Cardiac muscle cell (in vitro differentiated cells and primary cell): ENCODE measurements at places on chromosomes 1 and 21.

DNA sequence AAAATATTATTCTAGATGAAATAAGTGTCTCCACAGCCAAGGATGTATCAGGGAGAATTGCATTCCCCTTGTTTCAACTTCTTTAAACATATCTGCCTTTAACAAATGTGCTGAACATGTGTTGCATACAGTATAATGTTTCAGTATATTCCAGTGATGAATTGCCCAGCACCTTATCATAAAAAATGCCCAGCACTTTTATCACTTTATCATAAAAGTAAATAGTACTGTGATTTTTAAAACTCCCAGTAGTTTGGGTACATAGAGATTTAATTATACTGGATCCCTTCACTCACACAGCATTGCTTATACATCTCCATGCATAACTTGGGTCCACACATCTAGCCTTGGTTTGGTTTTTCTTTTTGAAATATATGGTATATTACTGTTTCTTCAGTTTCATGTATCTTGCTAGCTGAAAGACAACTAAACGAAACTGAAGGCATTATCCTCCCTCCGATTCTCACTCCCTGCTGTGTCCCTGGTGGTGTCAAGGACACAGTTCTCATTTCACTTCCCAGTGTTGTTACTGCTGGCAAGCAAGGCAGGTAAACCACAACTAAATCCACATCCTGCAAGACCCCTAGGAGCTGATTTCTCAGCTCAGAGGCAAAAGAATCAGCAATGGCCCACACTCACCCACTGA lies 118.2 kb upstream of the SLC44A3 start:
- no peak overlapping the region for H3K27ac ChIP-seq
- no peaks in the 10 kb centered on the region for H3K4me1 ChIP-seq
- no peak overlapping the region for H3K4me3 ChIP-seq
- no peaks in the 10 kb centered on the region for H3K36me3 ChIP-seq

DNA sequence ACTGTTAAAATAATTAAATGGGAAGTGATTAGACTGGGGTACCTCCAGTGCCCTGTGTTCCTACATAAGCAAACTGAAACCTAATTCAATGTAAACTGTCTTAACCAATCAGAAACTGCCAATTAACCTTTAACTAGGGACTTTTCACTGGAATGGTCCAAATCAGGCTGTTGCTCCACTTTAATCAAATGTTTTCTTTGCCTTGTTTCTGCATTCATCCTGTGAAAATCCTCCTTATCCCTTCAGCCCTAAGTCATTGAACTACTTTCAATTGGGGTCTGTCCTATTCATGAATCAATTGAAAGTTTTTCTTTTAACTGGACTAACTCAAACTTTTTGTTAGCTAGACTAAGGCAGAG lies 5.1 kb upstream of the FUBP1 start:
- no peaks in the 10 kb centered on the region for H3K36me3 ChIP-seq
- peaks cover 13% of the 10 kb centered on the region for H3K4me1 ChIP-seq
- H3K27me3 ChIP-seq = no peaks in the 10 kb centered on the region
- H3K4me3 ChIP-seq = no peak overlapping the region
- peak overlapping the region; percentile 56 for H3K27ac ChIP-seq

DNA sequence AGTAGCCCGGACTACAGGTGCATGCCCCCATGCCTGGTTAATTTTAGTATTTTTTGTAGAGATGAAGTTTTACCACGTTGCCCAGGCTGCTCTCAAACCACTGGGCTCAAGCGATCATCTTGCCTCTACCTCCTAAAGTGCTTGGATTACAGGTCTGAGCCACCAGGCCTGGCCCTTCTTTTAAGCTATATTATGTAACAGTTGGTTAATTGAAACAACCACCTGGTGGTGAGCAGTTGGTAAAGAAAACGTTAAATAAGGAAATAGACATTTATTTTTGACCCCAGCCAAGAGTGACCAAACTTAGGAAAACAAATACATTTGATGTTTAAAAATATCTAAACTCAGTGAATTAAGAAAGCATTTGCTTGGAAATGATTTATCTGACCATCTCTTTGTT lies 12.1 kb upstream of the PDC start:
- no peaks in the 10 kb centered on the region for H3K4me1 ChIP-seq
- H3K36me3 ChIP-seq = no peaks in the 10 kb centered on the region
- DNase-seq = no peak

DNA sequence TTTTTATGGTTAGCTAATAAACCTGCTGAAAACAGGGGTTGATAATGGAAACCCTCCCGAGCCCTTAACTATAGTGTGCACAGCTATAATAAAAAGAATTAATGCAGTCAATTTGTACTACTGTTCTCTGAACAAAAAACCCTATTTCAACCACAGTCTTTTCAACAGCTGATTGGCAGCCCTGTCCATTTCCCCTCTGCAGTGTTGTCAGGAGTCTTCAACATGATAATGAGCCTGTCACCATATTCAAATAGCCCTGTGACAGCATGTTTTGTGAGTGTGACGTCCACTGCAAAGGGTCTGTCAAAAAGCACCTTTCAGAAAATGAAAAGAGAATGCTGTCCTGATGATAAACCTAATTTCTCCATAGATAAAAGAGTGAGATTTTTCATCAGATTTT lies 92.7 kb downstream of the ESRRG start:
- no peak overlapping the region for H3K27ac ChIP-seq
- DNase-seq = no peak
- H3K36me3 ChIP-seq = no peaks in the 10 kb centered on the region
- no peak overlapping the region for H3K4me3 ChIP-seq

GRCh38 chr1:37630426-37631028 lies 4.2 kb downstream of the RSPO1 start:
- no peak overlapping the region for H3K4me3 ChIP-seq
- peaks cover 99% of the 10 kb centered on the region for H3K27me3 ChIP-seq
- no peaks in the 10 kb centered on the region for H3K4me1 ChIP-seq
- DNase-seq = no peak
- H3K27ac ChIP-seq = no peak overlapping the region
- no peaks in the 10 kb centered on the region for H3K36me3 ChIP-seq

GRCh38 chr1:24931146-24931467 lies 1.0 kb upstream of the RUNX3 start:
- H3K27ac ChIP-seq = no peak overlapping the region
- DNase-seq = no peak
- no peaks in the 10 kb centered on the region for H3K36me3 ChIP-seq
- H3K4me1 ChIP-seq = peaks cover 4% of the 10 kb centered on the region
- no peak overlapping the region for H3K4me3 ChIP-seq

- DNase-seq = peak; percentile 19
- H3K27me3 ChIP-seq = no peaks in the 10 kb centered on the region
- peak overlapping the region; percentile 75 for H3K4me3 ChIP-seq
- peak overlapping the region; percentile 98 for H3K27ac ChIP-seq
These were observed 14.7 kb upstream of the BOLA1 start for GRCh38 chr1:149884433-149885338.

- no peak overlapping the region for H3K4me3 ChIP-seq
- peak overlapping the region; percentile 32 for H3K27ac ChIP-seq
- H3K4me1 ChIP-seq = peaks cover 44% of the 10 kb centered on the region
- H3K36me3 ChIP-seq = no peaks in the 10 kb centered on the region
- no peaks in the 10 kb centered on the region for H3K27me3 ChIP-seq
These were observed 48.3 kb downstream of the ADGRL2 start for GRCh38 chr1:81848880-81849682.

DNA sequence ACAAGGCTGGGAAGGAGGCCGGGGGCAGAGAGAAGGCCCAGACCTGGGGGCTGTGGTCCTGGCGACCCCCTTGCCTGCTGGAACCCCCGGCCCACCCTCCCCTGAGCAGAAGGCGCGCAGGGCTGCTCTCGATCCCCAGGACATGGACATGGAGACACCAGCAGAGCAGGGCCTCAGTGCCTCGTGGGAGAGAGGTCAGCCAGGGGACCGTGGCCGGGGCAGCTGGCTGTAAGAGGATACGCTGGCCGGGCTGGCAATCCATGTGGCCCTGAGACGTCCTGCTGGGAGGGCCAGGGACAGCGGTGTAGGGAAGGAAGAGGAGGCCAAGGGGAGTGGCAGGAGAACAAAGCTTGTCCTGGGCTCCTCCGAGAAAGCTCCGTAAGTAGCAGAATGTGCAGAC lies 132.2 kb downstream of the CASZ1 start:
- peak overlapping the region; percentile 94 for H3K27ac ChIP-seq
- H3K4me3 ChIP-seq = no peak overlapping the region
- DNase-seq = peak; percentile 63
- peaks cover 16% of the 10 kb centered on the region for H3K36me3 ChIP-seq
- H3K27me3 ChIP-seq = no peaks in the 10 kb centered on the region

DNA sequence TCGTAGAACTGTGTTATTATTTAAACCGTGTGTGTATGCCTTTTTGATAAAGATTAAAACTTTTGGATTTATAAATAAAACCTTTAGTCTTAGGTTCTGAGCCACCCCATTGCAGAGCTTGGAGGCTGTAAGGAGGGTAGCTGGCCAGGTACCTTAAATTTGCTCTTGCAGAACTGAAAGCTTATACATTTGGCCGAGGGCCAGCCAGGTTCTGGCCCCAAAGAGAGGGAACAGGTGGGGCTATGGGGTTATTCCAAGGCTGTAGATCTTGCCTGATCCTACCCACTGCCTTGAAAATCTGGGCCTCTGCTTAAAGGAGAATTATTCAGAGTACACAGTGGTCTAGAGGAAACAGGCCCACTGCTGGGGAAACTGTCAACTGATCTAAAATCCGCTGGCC lies 59.6 kb downstream of the CAMK2N1 start:
- no peak overlapping the region for H3K4me3 ChIP-seq
- no peaks in the 10 kb centered on the region for H3K4me1 ChIP-seq
- peaks cover 46% of the 10 kb centered on the region for H3K27me3 ChIP-seq
- DNase-seq = no peak
- no peak overlapping the region for H3K27ac ChIP-seq
- no peaks in the 10 kb centered on the region for H3K36me3 ChIP-seq

DNA sequence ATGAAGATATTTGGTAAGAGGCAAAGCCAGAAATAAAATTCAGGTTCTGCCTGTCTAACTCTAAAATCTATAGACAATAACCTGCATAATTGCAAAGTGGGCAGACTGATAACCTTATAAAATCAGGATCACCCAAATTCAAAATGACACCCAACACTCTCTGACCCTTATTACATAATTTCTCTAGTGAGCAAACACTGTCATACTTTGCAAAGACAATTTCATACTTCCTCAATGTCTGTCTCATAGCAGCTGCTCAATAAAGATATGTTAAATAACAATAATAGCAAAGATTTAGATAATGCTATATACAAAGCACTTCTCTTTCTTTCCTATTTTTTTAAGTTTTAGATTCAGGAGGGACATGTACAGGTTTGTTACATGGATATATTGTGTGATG lies 118.5 kb downstream of the UCHL5 start:
- no peak overlapping the region for H3K4me3 ChIP-seq
- H3K27ac ChIP-seq = no peak overlapping the region
- H3K36me3 ChIP-seq = no peaks in the 10 kb centered on the region
- DNase-seq = no peak
- no peaks in the 10 kb centered on the region for H3K27me3 ChIP-seq

DNA sequence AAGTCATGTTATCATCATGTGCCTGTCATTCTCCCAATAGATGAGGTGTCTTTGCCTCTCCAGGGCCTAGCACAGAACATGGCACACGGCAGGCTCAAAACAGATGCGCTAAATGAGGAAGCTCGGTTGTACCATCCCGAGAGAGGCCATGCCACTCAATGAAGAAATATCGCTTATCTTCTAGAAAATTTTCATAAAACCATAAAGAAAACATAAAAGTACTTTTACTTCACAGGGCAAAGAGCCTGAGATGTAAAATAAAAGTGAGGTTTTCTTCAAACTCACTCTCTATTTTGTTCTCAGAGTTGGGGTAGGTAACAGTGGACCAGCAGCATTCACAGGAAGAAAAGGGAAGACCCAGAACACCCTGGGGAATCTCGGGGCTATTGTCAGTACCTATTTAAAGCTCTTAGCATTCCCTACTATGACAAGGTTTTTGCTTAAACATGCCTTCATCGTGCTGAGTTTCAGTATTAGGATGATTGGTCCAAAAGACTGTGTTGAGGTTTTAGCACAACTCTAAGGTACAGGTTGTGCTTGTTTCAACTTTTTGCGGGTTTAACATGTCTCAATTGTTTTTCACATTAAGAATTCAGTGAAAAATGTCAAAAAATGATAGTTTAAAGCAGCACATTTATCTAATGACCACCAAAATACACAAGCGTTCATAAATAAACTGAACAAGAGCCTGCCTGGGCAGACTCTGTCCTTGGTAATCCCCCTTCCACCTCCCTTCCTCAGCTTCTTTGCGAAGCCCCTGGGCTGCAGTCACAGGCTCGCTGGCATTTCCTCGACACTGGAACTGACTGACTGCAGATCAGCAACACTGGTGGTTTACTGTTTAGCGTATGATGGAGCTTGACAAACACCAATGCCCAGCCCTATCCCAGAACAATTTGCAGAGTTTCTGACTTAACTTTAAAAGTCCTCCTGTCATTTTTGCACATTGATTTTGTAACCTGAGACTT lies 55.6 kb downstream of the COQ8A start:
- H3K27ac ChIP-seq = peak overlapping the region; percentile 83
- peak; percentile 41 for DNase-seq
- H3K4me1 ChIP-seq = peaks cover 43% of the 10 kb centered on the region
- H3K36me3 ChIP-seq = no peaks in the 10 kb centered on the region

DNA sequence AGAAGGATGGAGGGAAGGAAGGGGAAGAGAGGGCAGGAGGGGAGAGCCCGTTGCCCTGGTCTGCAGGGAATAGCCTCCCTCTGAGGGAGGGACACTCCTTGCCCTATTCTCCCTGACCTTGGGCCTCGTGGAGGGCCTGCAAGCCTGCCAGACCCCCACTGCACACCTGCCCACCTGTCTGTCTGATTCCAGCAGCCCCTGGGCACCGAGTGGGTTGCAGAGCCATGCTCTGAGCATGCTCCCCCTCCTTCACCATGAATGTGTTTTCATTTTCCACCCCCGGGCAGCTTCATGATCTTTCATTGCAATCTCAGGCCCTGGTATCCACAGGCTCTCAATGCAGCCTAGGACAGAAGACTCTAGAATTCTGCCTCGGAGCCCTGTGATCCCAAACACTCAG lies 5.1 kb upstream of the NPHP4 start:
- no peaks in the 10 kb centered on the region for H3K36me3 ChIP-seq
- H3K27ac ChIP-seq = no peak overlapping the region
- peaks cover 11% of the 10 kb centered on the region for H3K27me3 ChIP-seq

DNA sequence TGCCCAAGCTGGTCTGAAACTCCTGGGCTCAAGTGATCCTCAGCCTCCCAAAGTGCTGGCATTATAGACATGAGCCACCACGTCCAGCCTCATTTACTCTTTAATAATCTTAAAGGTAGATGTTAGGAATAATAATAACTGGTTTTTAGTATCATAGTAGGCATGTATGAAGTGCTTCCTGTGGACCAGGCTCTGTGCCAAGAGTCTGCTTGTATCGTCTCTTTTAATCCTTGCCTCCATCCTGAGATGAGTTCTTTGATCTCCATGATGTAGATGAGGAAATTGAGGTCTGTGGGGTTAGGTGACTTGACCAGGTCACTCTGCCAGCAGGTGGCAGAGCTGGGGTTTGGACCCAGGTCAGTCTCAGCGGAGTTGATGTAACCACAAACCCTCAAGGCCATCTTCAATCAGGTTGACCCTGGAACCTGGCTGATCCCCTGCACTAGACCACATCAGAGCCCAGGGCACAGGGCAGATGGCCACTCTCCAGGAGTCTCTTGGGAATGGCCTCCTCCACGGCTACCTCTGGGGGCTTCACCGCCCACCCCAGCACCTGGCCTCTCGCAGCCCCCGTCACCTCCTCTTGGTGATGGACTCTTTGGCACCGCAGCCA lies 11.3 kb downstream of the EFHD2 start:
- H3K27me3 ChIP-seq = no peaks in the 10 kb centered on the region
- no peaks in the 10 kb centered on the region for H3K4me1 ChIP-seq
- no peaks in the 10 kb centered on the region for H3K36me3 ChIP-seq
- H3K27ac ChIP-seq = no peak overlapping the region
